ENCODE measurements at places on chromosomes 11 and 22.

DNA sequence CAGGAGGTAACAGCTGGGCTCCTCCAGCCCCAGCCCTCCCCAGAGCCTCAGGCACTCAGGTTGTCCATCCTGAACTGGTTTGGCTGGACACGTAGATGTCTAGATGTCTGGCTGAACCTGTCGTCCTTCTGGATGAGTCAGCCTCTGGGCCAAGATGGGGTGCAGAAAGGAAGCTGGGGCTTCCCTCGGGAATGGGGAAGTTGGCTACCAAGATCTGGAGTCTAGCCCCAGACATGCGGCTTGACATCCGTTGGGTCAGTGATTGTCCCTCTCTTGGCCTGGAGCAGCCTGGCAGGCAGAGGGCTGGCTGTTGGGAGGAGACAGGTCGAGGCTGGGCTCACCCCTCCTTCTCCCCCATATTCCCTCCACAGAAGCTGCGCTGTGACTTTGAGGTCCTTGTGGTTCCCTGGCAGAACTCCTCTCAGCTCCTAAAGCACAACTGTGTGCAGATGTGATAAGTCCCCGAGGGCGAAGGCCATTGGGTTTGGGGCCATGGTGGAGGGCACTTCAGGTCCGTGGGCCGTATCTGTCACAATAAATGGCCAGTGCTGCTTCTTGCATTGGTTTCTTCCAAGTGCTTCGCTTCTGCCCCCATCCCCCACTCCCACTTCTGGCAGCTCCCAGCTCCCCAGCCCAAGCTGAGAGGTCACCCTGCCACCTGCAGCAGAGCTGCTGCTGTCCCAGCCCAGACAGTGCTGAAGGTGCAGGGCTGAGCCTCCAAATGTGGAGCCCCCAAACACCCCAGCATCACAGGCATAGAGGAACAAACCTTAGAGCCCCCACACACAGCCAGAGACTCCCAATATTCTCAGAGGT is 1.3 kb downstream of the CST6 start:
- DNase-seq: no peak

DNA sequence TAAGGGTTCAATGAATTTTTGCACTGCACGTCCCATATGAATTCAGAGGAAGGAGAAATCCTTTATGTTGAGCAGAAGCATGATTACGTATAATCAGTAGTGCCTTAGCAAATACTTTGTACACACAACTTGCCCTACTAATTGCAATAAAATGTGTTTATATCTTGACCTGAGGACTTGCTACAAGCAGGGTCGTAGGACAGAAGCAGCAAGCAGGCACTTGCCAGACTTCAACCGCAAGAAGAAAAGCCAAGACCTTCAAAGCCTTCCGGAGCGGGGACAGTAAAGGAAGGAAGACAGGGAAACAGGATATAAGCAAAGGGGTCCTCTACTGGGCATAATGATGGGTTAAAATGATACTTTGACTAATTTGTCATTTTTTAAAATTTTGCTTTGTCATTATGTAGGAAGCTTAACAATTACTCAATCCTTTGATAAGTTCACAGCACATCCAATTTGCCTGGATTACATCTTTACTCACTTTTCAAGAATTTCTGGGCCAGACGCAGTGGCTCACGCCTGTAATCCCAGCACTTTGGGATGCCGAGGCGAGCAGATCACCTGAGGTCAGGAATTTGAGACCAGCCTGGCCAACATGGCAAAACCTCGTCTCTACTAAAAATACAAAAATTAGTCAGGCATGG is 23.2 kb upstream of the UBASH3B start:
- no peak for DNase-seq

- no peak for DNase-seq
These were observed 18.6 kb upstream of the NAP1L4 start for GRCh38 chr11:3010521-3011275.

DNA sequence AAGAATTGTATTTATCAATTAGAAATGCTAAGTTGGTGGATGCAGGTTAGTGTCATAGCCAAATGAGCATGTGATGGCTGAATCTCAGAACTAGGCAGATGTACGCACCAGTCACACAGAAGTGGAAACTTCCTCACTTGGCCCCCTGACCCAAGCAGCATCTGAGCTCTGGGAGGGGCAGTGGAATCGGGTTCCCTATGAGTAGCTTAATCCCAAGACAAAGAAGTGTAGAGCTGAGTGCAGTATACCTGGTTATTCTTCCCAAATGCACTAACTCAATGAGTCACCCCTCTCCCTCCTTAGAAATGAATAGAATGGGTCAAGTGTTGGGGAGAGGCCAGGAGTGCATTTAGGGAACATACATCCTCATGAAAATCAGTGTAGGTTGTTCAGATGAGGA is 224.6 kb downstream of the FAT3 start:
- no peak for DNase-seq

- DNase-seq: no peak
These were observed 55.4 kb upstream of the JAM3 start for GRCh38 chr11:134013518-134013917.

Measured in SW 1271 (cell line).